ENCODE measurements at places on chromosomes 3 and 15.

- DNase-seq, result no peak
These were observed 102.3 kb downstream of the P2RY1 start for GRCh38 chr3:152937234-152937633.

- no peak for DNase-seq
These were observed 313.1 kb downstream of the WDR72 start for GRCh38 chr15:53446376-53446775.

GRCh38 chr15:45678459-45679178 lies 43.8 kb downstream of the SQOR start:
- DNase-seq, result no peak

DNA sequence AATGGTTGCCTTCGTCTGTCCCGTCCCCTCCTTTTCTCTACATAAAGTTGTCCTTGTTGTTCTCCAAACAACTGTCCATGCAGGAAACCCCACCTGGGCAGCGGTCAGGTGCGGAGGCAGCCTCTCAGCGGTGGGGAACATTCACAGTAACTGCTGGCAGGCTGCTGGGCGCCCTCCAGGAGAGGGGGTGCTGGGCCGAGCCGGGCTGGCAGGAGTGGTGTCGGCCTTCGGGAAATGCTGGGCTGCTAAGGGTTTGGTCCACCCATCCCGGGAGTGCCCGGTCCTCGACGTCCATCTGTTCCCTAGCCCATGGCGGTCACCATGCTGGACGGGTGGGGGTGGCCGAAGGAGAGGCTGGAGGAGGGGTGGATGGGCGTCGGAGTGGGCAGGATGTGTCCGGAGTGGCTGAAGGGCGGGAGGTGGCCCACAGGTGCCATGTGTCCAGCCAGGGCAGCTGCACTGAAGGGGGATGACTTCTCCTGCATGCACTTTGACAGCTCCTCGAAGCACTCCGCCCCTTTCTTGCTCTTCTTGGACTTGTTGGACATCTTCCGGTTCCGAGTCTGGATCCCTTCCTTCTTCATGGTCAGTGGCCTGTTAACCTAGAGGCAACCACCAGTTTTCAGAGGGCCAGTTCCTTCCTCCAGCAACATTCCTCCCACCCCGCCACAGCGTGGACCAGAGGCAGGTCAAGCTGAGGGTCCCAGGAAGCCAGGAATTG lies 12.1 kb downstream of the GATA2 start:
- no peak for DNase-seq

GRCh38 chr15:38189671-38190295 lies 62.9 kb upstream of the SPRED1 start:
- DNase-seq, result no peak

Measured in NB4 (cell line).